Endothelial cell of umbilical vein (primary cell): ENCODE measurements at places on chromosomes 16 and 17. TPM values are rescaled to one million over a fixed set of nuclear protein-coding genes. Genes with fewer than 3 reads are reported as not detected.

- peak; percentile 83 for DNase-seq
Observed at GRCh38 chr17:50423553-50424159, 2.4 kb upstream of the ACSF2 start.

DNA sequence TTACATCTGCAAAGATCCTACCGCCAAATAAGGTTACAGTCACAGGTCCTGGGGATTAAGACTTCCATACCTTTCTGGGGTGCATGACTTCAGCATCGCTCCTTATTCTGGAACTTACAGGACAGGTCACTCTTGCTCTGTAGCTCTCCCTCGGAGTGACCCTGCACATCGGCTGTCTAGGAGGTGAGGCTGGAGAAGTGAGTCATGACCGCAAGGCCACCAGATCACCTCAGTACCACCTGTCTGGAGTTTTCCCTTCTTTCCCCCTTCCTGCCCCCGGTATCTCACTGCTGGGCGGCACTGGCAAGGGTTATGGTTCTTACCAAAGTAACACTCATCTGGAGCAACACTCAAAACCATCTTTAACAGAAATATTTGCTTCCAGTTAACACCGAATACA is 374.8 kb downstream of the SLC39A11 start:
- DNase-seq = no peak

GRCh38 chr17:57605675-57606105 is 139.4 kb downstream of the CCDC182 start:
- no peak for DNase-seq

- DNase-seq = no peak
Observed at GRCh38 chr17:17668775-17669579, 12.3 kb upstream of the RAI1 start.

- peak; percentile 6 for DNase-seq
Observed at GRCh38 chr16:82439678-82440293, 187.0 kb upstream of the CDH13 start.

DNA sequence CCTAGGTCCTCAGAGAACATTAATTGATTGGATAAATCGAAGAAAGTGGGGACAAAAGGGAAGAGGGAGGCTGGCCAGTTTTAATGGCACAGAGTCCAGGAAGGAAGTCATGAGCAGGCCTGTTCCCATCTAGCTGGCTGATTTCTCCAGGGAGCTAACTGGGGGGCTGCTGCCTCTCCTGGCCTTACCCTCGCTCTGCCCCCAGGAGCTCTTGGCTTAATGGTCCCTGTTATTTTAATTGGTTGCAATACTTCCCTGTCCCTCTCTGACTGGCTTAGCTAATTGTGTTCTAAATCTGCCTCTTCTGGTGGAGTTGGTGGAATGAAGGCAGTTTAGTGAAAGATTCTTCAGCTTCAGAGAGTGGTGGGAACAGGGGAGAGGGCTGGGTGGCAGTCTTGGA is 61.4 kb downstream of the MGAT5B start:
- DNase-seq = no peak

- DNase-seq = no peak
Observed at GRCh38 chr16:88350922-88351321, 31.8 kb upstream of the ZNF469 start.

DNA sequence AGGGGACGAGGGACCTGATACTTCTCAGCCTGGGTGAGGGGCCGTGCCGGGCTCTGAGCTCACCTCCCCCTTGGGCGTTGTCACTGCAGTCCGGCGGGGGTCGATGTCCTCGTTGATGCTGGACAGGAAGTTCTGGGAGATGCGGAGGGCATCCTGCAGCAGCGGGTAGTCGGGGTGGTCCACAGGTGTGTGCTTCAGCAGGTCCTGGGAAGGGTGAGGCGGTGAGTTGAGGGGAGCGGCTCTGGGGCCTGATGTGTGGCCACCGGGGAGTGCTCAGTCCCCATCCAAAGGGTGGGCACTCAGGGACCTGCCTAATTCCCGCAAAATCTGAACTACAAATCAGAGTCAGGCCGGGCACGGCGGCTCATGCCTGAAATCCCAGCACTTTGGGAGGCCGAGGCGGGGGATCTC is 75.6 kb downstream of the TIMM22 start:
- DNase-seq = no peak

DNA sequence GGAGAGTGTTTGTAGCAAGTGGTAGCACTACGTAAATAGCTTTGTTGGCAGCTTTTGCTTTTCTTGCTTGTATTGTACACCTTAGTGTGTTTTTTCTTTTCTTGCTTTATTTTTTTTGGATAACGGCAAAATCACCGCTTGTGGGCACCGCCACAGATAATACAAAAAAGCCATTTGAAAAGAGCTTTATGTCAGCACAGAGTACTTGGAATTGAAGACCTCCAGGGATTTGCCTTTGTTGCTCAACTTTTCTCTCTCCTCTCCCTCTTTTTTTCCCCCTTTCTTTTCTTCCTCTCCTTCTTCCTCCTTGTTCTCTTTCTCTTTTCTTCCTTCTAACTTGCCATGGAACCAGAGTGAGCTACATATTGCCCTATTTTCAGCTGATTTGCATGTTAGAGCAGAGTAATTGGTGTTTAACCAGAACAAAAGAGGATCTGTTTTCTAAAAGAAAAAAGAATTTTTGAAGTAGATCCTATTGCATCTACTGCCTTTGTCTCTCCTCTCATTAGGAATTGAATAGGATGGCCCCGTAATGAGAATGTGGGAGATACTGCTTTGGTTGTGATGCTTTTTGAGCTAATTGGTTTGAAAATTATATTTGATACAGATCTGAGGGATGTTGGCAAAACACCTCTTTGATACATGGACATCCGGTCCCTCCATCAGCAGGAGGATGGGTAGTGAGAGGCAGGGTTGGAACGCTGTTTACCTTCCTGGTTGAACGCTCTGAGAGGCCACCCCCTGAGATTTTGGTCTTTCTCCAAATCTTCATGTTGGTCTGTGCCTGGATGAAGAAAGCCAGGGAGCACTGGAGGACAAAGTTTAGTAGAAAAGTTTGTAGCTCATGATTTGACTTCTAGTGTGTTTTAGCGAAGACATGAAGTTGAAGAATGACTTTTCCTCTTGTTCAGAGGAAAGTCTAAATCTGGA is 85.6 kb downstream of the MSI2 start:
- DNase-seq = no peak

GRCh38 chr16:83606486-83607030 is 201.2 kb upstream of the HSBP1 start:
- no peak for DNase-seq

DNA sequence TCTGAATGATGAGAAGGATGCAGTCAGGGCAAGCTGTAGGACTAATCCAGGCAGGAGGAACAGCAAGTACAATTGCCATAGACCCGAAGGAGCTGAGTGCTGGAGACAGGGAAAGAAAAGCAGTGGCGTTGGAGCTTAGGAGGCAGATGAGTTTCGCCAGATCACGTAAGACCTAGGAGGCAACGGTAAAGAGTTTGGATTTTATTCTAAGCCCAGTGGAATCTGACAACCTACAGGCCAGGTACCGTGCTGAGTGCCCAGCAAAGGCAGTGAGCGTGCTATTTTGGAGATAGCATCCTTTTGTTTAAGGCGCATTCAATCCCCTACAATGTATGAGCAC is 1.2 kb downstream of the USP43 start:
- no peak for DNase-seq

DNA sequence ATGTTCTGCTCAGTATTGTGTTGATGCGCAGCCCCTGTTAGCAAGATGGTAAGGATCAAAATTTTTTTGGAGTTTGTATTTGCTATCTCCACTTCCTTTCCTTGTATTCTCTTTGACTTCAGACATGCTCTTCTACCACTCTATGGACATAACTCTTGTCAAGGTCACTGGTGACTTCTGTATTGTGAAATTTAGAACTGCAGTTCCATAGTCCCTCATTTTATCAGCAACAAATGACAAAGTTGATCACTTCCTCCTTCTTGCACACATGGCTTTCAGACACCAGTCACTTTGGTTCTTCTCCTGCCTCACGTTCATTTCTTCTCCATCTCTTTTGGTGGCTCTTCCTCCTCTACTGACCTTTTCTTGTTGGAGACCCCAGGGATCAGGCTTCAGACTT is 21.1 kb downstream of the COX11 start:
- no peak for DNase-seq

DNA sequence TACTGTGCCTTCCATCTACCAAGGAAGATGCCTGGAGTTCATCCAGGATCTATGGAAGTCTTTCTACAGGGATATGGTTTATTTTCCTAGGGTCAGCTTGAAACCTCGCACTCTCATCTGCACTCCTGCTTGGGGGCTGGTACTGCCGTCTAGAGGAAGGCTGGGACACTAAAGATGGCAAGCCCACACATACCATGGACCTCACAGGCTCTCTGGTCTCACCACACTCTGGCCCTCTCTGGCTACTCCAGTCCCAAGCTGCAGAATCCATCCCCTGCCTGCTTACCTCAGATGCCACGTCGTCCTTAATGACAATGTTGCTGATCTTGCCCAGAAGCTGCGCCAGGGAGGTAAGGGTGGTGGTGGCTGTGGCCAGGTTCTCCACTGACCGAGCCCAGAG is 2.1 kb upstream of the UNC119 start:
- DNase-seq = peak; percentile 34

DNA sequence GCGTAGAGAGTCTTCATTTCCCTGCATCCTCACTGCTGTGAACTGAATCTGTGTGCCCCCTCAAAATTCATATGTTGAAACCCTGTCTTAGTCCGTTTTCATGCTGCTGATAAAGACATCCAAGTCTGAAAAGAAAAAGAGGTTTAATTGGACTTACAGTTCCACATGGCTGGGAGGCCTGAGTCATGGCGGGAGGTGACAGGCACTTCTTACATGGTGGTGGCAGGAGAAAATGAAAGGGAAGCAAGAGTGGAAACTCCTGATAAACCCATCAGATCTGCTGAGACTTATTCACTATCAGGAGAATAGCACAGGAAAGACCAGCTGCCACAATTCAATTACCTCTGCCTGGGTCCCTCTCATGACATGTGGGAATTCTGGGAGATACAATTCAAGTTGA is 3.1 kb upstream of the CCDC42 start:
- DNase-seq = no peak

DNA sequence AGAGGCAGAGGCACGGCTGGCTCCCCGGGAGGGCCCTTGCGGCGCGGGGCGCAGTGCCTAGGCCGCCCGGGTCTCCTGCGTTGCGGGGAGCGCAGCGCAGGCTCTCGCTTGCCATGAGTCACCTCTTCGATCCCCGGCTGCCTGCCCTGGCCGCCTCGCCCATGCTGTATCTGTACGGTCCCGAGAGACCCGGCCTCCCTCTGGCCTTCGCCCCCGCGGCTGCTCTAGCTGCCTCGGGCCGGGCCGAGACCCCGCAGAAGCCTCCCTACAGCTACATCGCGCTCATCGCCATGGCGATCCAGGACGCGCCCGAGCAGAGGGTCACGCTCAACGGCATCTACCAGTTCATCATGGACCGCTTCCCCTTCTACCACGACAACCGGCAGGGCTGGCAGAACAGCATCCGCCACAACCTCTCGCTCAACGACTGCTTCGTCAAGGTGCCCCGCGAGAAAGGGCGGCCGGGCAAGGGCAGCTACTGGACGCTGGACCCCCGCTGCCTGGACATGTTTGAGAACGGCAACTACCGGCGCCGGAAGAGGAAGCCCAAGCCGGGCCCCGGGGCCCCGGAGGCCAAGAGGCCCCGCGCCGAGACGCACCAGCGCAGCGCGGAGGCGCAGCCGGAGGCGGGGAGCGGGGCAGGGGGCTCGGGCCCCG is 390 bp downstream of the FOXL1 start:
- DNase-seq = no peak

- DNase-seq = no peak
Observed at GRCh38 chr16:77033516-77033915, 157.5 kb upstream of the MON1B start.

DNA sequence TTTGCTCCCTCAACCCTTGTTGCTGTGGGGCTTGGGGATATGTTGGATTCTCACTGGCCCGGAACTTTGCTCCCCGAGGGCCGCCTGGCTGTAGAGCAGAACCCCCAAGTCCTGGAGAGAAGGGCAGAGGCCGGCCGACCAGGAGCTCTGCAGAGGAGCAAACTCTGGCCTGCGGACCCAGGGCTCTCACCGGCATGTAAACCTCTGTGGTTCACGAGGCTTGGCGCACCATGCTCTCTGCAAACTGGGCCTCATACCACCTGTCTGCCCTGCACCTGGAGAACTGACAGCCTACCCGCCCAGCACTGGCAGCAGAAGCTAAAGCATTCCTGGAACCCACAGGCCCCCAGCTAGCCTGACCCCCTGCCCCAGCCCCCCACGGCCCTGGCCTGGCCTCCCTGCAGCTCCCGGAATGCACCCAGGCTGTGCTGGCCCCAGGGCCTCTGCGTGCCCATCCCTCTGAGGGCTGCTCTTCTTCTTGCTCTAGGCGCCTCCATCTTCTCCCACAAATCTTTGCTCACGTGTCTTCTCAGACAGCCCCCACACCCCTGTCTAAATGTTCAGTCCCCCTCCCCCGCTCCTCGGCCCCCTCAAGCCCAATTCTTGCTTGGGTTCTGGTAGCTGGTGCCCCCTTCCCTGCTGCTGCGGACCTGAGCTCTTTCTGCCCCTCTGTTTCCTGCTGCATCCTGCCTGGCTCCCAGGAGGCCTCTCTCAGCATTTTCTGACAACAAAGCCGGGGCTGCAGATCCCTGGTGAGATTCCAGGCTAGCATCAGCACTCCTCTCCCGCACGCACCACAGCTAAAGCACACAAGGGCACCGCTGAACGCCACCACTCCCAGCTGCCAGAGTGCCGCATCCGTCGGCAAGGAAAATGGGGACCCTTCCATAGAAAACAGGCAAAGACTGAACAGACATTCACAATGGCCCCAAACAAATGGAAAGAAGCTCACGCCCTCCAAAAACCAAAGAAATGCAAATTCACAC is 23.3 kb downstream of the ACTG1 start:
- DNase-seq = no peak

DNA sequence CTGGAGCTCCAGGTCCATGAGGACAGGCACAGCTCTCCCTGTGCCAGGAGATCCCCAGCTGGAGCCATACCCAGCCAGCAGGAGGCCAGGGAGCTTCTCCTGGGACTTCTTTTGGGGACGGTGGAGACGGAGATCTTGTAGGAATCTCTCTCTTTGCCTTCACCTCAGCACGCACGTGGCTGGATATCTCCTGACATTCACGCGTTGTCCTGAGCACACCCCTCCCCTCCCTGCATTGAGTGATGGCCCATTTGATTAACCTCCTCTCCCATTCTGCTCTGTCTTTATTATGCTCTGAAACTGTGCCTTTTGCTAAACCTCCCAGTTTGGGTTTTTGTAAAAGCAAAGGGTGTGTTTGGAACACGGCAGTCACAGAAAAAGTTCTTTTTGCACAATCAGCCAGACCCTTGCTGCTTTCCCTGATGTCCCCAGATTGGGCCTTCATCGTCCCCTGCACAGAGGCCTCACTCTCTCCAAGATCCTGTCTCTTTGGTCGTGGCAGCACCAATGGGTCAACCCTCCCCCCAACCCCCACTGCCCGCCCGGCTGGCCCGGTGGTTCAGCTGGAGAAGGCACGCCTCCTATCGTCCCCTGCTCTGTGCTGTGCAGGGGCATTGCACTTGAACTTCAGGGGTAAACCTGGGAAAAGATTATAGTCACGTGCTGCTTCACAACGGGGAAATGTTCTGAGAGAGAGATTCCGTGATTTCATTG is 32.5 kb upstream of the LGALS9 start:
- no peak for DNase-seq

GRCh38 chr17:82416771-82417170 is 1.4 kb upstream of the HEXD start:
- DNase-seq = no peak

GRCh38 chr16:58128711-58129096 is 477 bp downstream of the CFAP20 start:
- DNase-seq = no peak

The ITGA3 gene
- 92.7 and 129 TPM in 2 replicates for polyA plus RNA-seq

The MT4 gene
- polyA plus RNA-seq = not detected in 2 replicates

The FAM222B gene
- polyA plus RNA-seq = 20.6 and 21.1 TPM in 2 replicates

The B3GNT9 gene
- 6.4 and 6.8 TPM in 2 replicates for polyA plus RNA-seq

The CMTM1 gene
- 3.0 and 3.8 TPM in 2 replicates for polyA plus RNA-seq

The TLCD3B gene
- polyA plus RNA-seq = 0.37 and 0.59 TPM in 2 replicates

The GLIS2 gene
- 4.6 and 5.1 TPM in 2 replicates for polyA plus RNA-seq

The HBA2 gene
- polyA plus RNA-seq = not detected in 2 replicates

The ZFP3 gene
- polyA plus RNA-seq = 1.7 and 1.8 TPM in 2 replicates

The CD300E gene
- not detected in 2 replicates for polyA plus RNA-seq
